ENCODE measurements at places on chromosomes 6 and 20. TPM values are rescaled to one million over a fixed set of nuclear protein-coding genes. Genes with fewer than 3 reads are reported as not detected.

- H3K36me3 ChIP-seq, result no peaks in the 10 kb centered on the region
- no peaks in the 10 kb centered on the region for H3K4me1 ChIP-seq
- H3K4me3 ChIP-seq, result no peak overlapping the region
- H3K27ac ChIP-seq, result peak overlapping the region; percentile 35
- no peaks in the 10 kb centered on the region for H3K27me3 ChIP-seq
These were observed 112.6 kb downstream of the THBS2 start for GRCh38 chr6:169140986-169141495.

SLC22A3 gene
- total RNA-seq, result 26.3 TPM

DNA sequence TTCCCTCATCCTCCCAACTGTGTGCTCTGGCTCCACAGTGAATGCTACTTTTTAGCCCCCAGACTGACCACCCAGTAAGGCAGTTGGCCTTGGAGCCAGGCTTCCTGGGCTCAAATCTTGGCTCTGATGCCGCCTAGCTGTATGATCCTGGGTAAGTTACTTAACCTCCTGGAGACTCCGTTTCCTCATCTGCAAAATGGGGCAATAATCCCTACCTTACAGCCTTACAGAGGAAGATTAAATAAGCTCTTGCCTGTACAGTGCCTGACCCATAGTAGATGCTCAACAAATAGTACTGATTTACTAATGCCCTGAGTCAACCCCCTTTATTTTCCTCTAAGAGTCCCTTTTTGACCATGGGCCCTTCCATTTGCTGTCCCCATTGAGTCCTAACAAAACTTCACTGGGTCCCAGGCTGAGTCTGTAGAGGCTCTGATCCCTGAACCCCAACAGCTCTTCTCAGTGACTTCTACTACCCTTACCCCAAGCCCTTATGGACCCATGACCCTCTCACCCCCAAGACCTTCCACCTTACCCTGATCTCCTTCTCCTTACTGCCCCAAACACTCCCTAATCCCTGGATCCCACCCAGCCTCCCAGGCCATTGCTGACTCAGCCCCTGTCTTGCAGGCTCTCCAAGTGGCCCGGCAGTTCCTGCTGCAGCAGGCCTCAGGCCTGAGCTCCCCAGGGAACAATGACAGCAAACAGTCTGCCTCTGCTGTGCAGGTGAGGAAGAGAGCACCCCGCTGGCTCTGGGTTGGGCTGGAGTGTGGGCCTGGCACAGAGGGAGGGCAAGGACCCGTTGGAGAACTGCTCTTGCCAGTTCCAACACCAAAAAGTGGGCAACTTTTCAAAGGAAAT, 31.4 kb downstream of the FOXP4 start:
- H3K27me3 ChIP-seq, result no peaks in the 10 kb centered on the region
- no peak overlapping the region for H3K4me3 ChIP-seq
- H3K4me1 ChIP-seq, result no peaks in the 10 kb centered on the region
- no peaks in the 10 kb centered on the region for H3K36me3 ChIP-seq
- DNase-seq, result no peak
- H3K27ac ChIP-seq, result no peak overlapping the region

DNA sequence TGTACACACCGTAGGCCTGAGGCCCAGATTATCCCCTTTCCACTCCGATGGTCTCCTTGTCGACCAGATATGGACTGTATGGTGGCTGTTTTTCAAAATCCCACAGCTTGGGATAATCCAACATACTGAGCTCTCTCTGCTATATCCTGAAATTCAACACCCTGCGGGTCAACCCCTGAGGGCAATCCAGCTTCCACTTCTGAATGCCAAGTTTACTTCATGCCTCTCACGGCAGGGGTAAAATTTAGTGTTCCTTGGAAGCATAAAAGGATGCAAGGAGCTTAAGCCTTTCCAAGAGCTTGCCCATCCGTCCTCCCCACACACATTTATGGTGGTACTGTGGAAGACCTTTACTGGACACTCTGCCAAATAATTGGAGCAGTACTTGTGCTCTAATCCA, 90.7 kb downstream of the PLG start:
- DNase-seq, result no peak
- H3K27ac ChIP-seq, result no peak overlapping the region
- no peaks in the 10 kb centered on the region for H3K4me1 ChIP-seq
- no peaks in the 10 kb centered on the region for H3K36me3 ChIP-seq
- H3K4me3 ChIP-seq, result no peak overlapping the region
- H3K27me3 ChIP-seq, result no peaks in the 10 kb centered on the region

TMEM200A gene
- 1.9 TPM for total RNA-seq

GRCh38 chr20:35476288-35476687, 20.9 kb downstream of the CEP250 start:
- H3K36me3 ChIP-seq, result peaks cover 66% of the 10 kb centered on the region
- no peak for DNase-seq
- H3K27ac ChIP-seq, result no peak overlapping the region
- no peaks in the 10 kb centered on the region for H3K4me1 ChIP-seq
- no peaks in the 10 kb centered on the region for H3K27me3 ChIP-seq
- H3K4me3 ChIP-seq, result no peak overlapping the region

- H3K27ac ChIP-seq, result peak overlapping the region; percentile 98
- no peak overlapping the region for H3K4me3 ChIP-seq
- no peaks in the 10 kb centered on the region for H3K4me1 ChIP-seq
- no peak for DNase-seq
- no peaks in the 10 kb centered on the region for H3K27me3 ChIP-seq
- H3K36me3 ChIP-seq, result peaks cover 48% of the 10 kb centered on the region
These were observed 12.8 kb downstream of the RBM38 start for GRCh38 chr20:57404006-57404405.

DNA sequence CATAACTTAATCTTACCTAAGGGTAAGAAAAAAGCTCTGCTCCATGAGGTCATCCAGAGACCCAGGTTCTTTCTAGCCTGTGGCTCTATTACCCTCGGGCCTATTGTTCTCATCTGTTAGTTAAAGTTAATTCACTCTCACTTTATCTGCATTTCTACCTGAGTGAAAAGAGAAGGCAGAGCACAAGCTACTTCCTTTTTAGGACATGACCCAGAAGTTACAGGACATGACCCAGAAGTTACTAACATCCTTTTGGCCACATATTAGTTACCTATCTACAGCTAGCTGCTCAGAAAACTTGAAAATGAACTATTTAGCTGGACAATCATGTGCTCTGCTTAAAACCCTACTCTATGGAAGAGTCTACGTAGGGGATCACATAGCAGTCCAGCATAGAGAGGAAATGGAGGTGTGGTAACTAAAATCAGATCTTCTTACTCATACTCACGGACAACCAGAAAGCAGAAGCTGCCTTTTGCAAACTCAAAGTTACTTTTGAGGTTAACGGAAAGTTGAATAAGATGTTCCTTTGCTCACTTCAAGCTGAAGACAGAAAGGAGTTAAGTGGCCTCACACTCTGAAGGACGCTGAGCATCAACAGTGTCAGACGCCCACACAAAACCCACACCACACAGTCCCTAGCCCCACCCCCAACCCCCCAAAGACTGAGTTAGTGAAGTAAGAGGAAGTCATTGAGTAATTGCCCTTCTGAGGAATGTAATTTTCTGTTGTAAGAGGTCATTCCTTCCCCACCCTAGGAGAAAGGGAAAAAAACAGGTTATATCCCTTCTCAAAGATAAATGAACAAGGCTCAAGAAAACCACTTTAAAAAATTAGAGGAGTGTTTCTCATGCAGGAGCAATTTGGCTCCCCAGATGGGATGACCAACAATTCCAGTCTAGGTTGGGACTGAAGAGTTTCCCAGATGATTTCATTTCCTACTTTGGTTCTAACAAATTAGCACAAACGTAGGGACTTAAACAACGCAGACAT, 45.9 kb upstream of the TAB2 start:
- H3K4me1 ChIP-seq, result no peaks in the 10 kb centered on the region
- DNase-seq, result no peak
- H3K27ac ChIP-seq, result no peak overlapping the region
- H3K27me3 ChIP-seq, result no peaks in the 10 kb centered on the region
- H3K4me3 ChIP-seq, result no peak overlapping the region

GPSM3 gene
- 10.0 TPM for total RNA-seq

COL11A2 gene
- 0.16 TPM for total RNA-seq

GRCh38 chr6:163284151-163284550, 130.4 kb upstream of the QKI start:
- no peak for DNase-seq
- H3K27ac ChIP-seq, result no peak overlapping the region
- no peaks in the 10 kb centered on the region for H3K27me3 ChIP-seq
- H3K4me3 ChIP-seq, result no peak overlapping the region
- no peaks in the 10 kb centered on the region for H3K4me1 ChIP-seq
- no peaks in the 10 kb centered on the region for H3K36me3 ChIP-seq

PREX1 gene
- 19.1 TPM for total RNA-seq

GRCh38 chr20:8787090-8787489, 281.8 kb upstream of the PLCB4 start:
- no peaks in the 10 kb centered on the region for H3K4me1 ChIP-seq
- no peak overlapping the region for H3K27ac ChIP-seq
- H3K4me3 ChIP-seq, result no peak overlapping the region
- H3K36me3 ChIP-seq, result no peaks in the 10 kb centered on the region

- peaks cover 20% of the 10 kb centered on the region for H3K4me1 ChIP-seq
- no peak for DNase-seq
- H3K4me3 ChIP-seq, result no peak overlapping the region
These were observed 157.2 kb downstream of the CD83 start for GRCh38 chr6:14274546-14275492.

CLDN20 gene
- not detected for total RNA-seq

- no peaks in the 10 kb centered on the region for H3K36me3 ChIP-seq
- no peaks in the 10 kb centered on the region for H3K4me1 ChIP-seq
- no peak overlapping the region for H3K27ac ChIP-seq
- DNase-seq, result no peak
These were observed 180.1 kb upstream of the RNF24 start for GRCh38 chr20:4195499-4195898.

RPP21 gene
- 140 TPM for total RNA-seq

DNA sequence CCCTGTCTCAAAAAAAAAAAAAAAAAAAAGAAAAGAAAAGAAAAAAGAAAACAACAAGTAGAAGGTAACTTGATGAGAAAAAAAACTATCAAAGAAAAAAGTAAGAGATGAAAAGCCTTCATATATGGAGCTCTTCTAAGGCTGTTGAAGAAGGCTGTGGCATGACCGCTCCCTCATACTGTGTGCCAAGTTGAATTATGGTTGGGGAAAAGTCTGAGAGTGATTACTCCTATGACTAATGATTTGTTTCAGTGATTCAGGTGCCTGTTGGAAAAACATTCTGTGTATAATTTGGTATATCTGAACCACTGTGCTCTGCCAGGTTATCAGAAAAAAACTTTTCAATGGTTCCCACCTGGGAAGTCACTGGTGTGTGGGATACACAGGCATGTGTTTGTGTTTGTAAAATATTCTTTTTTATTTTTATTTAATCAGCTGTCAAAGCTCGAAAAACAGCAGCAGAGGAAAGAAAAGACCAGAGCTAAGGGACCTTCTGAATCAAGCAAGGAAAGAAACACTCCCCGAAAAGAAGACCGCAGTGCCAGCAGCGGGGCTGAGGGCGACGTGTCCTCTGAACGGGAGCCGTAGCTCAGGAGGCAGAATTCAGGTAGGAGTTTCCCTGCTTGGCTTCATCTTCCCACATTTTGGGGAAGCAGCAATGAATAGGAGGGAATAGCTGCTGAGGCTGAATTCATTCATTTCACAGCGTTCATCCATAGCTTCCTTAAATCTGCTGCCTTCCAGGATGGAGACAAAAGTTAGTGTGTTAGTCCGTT, 69.7 kb upstream of the SCP2D1 start:
- no peak overlapping the region for H3K4me3 ChIP-seq
- H3K4me1 ChIP-seq, result peaks cover 7% of the 10 kb centered on the region
- DNase-seq, result no peak
- no peaks in the 10 kb centered on the region for H3K27me3 ChIP-seq
- H3K36me3 ChIP-seq, result no peaks in the 10 kb centered on the region
- H3K27ac ChIP-seq, result no peak overlapping the region

- no peaks in the 10 kb centered on the region for H3K36me3 ChIP-seq
- no peaks in the 10 kb centered on the region for H3K27me3 ChIP-seq
- no peak overlapping the region for H3K4me3 ChIP-seq
- H3K27ac ChIP-seq, result no peak overlapping the region
- no peak for DNase-seq
These were observed 155.1 kb downstream of the AIG1 start for GRCh38 chr6:143215771-143216170.

DNA sequence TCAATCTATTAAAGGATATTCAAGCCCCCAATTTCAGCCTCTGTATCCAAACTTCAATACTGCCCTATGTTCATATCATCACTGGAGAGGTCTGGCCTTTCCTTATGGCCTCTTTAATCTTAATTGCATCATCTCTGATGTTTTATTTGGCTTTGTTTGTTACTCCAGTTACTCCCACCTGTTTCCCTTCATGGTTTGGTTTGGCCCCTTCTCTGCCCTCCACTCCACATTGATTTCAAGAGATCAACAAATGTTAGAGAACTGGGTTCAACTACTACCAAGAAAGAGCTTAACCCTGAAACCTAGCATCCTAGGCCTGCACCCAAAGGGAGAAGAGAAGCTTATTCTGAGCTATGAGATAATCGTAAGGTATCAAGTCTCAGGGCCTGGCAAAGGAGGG, 221.6 kb downstream of the LAMA2 start:
- no peak overlapping the region for H3K4me3 ChIP-seq
- no peak for DNase-seq
- peak overlapping the region; percentile 9 for H3K27ac ChIP-seq
- no peaks in the 10 kb centered on the region for H3K27me3 ChIP-seq

DNA sequence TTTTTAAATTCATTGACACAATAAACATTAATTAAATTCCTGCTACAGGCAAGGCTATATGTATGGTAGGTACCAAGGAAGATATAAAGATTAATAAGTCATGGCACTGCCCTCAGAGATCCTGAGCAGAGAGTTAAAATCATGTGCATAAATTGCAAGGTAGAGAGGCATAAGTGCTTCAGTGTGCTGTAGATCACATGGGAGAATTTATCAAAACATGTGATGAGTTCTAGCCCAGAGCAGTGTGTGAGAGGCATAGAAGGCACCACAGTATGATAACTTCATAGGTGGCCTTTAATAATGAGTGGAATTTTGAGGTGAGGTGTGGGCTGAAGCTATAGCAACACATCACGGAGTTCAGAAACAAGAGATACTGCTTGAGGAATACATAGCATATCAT, 465.9 kb upstream of the RNF217 start:
- H3K27me3 ChIP-seq, result no peaks in the 10 kb centered on the region
- H3K4me1 ChIP-seq, result no peaks in the 10 kb centered on the region
- H3K4me3 ChIP-seq, result no peak overlapping the region
- no peak overlapping the region for H3K27ac ChIP-seq
- no peaks in the 10 kb centered on the region for H3K36me3 ChIP-seq
- DNase-seq, result no peak

SGK2 gene
- total RNA-seq, result 8.3 TPM

GRCh38 chr6:111740506-111740905, 132.7 kb downstream of the FYN start:
- no peaks in the 10 kb centered on the region for H3K27me3 ChIP-seq
- peaks cover 11% of the 10 kb centered on the region for H3K4me1 ChIP-seq
- H3K4me3 ChIP-seq, result no peak overlapping the region
- no peak overlapping the region for H3K27ac ChIP-seq
- no peaks in the 10 kb centered on the region for H3K36me3 ChIP-seq
- DNase-seq, result no peak

DNA sequence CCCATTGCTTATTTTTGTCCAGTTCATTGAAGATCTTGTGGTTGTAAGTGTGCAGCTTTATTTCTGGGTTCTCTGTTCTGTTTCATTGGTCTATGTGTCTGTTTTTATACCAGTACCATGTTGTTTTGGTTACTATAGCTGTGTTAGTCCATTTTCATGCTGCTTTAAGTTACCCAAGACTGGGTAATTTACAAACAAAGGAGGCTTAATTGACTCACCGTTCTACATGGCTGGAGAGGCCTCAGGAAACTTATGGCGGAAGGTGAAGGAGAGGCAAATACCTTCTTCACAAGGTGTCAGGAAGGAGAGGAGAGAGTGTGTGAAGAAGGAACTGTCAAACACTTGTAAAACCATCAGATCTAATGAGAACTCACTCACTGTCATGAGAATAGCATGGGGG, 29.9 kb upstream of the FERMT1 start:
- H3K4me3 ChIP-seq, result no peak overlapping the region
- H3K36me3 ChIP-seq, result no peaks in the 10 kb centered on the region

CFAP61 gene
- not detected for total RNA-seq

TTI1 gene
- 11.7 TPM for total RNA-seq

All from sigmoid colon (tissue), 7 donors.